ENCODE measurements at places on chromosomes 4 and X. TPM values are rescaled to one million over a fixed set of nuclear protein-coding genes. Genes with fewer than 3 reads are reported as not detected.

- no peak for DNase-seq
Observed at GRCh38 chrX:135403374-135403773, 18.4 kb upstream of the SMIM10L2A start.

GRCh38 chr4:37653601-37654000 is 32.6 kb downstream of the RELL1 start:
- no peak for DNase-seq

- no peak for DNase-seq
Observed at GRCh38 chr4:2868877-2869487, 25.3 kb downstream of the ADD1 start.

- peak; percentile 44 for DNase-seq
Observed at GRCh38 chrX:130114141-130114588, 3.9 kb upstream of the ELF4 start.

- DNase-seq, result no peak
Observed at GRCh38 chrX:20205927-20206708, 60.6 kb downstream of the RPS6KA3 start.

DNA sequence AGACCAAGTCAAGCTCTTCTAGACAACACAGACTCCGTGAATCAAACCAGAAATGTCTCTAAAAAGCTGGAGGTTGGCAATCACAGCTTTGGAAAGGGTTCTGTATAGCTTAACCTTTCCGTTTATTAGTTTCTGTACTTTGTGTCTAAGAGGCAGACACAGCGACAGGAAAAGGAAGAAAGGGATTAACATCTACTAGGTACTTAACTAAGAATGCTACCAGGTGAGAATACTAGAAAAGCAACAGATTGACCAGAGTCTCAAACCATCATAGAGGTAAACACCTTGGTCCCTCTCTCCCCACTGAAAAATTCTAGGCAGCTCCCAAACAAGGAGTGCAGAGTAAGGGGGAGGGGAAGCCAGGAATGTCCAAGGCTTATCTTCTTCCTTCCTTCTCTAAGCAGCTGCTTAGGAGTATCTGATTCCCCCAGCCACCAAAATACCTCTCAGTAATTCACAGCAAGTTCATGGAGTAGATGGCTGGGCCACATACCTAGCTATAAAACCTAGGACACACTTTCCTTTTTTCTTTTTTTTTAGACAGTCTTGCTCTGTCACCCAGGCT is 80.8 kb downstream of the APBB2 start:
- DNase-seq, result no peak

- DNase-seq, result no peak
Observed at GRCh38 chr4:42533042-42533441, 123.9 kb downstream of the ATP8A1 start.

DNA sequence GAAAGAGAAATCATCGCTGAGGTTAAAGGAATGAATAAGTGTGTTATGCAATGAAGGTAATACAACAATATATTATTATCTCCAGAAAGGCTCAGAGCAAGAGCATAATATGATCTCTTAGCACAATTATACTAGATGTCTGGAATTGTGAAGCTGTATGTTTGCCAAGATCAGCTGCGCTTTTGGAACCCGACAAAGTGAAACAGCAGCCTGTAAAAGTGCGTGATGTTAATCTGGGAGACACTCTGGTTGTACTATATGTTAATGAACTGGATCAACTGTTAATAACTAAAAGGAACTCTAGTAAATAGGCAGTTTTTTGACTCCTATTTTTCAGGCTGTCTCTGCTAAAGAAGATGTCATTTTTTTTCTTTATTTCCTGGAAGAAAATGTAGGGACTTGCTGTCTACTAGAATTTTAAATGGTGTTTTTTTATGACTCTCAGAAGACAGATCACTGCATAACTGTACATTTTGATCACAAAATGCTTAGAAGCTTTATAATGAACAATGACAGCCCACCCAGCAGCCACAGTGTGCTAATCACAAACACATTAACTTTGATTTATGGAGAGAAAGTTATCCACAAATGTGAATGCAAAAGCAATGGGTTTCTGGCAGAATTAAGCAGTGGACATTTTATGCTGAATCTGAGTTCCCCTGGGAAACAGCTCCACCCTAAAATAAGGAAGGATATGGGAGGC is 50.2 kb downstream of the UGT2B28 start:
- no peak for DNase-seq

GRCh38 chr4:101693842-101694398 is 96.6 kb upstream of the BANK1 start:
- no peak for DNase-seq

The FRMPD4 gene
- not detected for total RNA-seq

The NAA15 gene
- 117 TPM for total RNA-seq

Measured in K562 (cell line).